ENCODE measurements at places on chromosomes 3 and 15.
A peak's percentile ranks its signal among the peaks of the same experiment; 100 is the strongest.

GRCh38 chr15:40108061-40108854 lies 421 bp downstream of the BMF start:
- no peak for DNase-seq

DNA sequence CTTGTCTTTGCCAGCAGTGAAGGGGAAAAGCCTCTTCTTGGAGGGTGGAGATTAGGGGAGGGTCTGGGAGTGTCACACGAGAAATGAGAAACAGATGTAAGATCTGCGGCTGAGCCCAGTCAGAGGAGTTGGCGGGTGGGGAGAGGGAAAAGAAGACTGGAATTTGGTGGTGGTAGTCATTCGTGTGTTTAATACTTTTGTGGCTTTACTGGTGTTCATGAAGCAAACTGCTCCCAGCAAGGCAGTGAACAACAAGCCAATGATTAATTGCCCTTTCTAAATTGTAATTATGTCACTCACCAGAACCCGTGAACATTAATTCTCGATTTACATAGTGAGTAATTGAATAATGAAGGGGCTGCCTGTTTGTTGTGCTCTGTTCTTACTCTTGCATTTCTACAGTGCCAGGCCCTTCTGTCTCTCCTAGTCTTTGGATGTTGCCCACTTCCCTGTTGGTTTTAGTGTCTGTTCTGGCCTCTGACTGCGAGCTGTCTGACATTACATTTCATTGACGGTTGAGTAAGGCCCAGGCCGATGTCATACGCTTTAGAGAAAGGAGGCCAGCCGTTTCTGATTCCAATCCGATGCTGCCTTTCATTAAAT lies 78.0 kb downstream of the CHCHD6 start:
- DNase-seq: peak; percentile 81

DNA sequence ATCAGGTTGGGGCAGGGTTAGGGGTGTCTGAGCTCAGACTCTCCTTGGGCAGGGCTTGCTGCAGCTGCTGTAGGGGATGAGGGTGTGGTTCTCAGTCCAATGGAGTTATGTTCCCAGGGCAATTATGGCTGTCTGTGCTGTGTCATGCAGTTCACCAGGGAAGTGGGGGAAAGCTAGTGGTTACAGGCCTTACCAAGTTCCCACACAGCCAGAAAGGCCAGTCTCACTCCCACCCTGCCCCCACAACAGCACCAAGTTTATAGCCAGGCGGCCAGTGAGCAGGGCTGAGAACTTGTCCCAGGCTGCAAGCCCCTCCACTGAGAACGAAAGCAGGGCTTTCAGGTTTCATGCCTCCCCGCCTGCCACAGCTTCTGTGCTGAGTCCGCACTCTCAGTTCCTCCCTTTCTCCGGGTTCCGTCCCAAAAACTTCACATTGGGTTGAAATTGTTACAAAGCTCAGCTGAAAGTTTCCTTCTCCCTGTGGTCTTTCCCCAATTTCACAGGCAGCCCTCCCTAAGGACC lies 19.6 kb upstream of the CPOX start:
- DNase-seq: no peak

- DNase-seq: no peak
Measured at GRCh38 chr3:123547881-123548519, 36.9 kb downstream of the HACD2 start.

GRCh38 chr15:23083115-23083514 lies 43.7 kb upstream of the TUBGCP5 start:
- DNase-seq: no peak

- DNase-seq: no peak
Measured at GRCh38 chr15:54567408-54568035, 589.3 kb downstream of the UNC13C start.

GRCh38 chr3:123163141-123163540 lies 38.6 kb upstream of the SEC22A start:
- DNase-seq: no peak

DNA sequence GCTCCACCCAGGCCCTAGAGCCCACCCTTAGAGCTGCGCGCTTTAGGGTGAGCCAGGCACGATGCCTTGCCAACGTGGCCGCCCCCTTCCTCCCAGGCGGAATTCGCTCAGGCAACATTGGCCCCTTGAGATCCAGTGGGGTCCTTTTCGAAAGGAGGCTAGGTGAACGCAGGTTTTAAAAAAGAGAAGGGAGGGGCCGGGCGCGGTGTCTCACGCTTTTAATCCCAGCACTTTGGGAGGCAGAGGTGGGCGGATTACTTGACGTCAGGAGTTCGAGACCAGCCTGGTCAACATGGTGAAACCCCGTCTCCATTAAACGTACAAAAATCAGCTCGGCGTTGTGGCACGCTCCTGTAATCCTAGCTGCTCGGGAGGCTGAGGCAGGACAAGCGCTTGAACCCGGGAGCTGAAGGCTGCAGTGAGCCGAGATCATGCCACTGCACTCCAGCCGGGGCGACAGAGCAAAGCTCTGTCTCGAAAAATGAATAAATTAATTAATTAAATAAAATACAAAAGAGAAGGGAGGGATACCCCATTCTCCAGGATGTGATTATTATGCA lies 984 bp upstream of the RPP25 start:
- DNase-seq: no peak

DNA sequence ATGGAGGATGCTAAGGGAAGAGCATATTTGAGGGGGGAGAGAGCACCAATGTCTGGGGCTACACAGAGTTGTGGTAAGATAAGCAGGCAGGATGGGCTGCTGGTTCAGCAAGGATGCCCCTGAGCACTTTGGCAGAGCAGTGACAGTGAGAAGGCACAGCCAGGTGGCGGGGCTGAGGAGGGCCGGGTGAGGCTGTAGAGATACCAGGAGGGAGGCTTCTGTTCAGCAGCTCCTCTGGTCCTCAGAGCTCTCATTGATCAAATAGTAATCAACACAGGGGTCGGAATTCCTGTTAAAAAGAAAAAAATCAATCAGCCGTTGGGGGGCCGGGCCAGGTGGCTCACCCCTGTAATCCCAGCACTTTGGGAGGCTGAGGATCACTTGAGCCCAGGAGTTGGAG lies 11.5 kb upstream of the XIRP1 start:
- DNase-seq: no peak

GRCh38 chr3:117518364-117518763 lies 808.8 kb downstream of the TUSC7 start:
- DNase-seq: no peak

- DNase-seq: no peak
Measured at GRCh38 chr3:97863031-97863430, 41.2 kb downstream of the CRYBG3 start.

DNA sequence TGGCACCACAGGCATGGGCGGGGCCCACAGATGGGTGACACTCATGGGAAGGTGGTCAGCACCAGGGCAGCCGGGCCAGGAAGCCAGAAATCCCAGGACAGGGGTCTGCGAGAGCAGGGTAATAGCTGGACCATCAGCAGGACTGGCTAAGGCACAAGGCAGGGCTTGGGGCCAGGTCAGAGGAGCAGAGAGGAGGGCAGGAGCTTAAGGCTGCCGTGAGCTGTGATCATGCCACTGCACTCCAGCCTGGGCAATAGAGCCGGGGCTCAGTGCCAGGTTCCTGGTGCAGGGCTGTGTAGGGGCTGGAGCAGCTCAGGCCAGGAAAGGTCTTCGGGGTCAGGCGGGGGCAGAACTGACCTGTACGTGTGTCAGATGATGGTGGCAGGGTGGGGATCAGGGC lies 64.2 kb upstream of the LINGO1 start:
- DNase-seq: no peak

- no peak for DNase-seq
Measured at GRCh38 chr15:45343258-45343860, 35.0 kb downstream of the GATM start.

DNA sequence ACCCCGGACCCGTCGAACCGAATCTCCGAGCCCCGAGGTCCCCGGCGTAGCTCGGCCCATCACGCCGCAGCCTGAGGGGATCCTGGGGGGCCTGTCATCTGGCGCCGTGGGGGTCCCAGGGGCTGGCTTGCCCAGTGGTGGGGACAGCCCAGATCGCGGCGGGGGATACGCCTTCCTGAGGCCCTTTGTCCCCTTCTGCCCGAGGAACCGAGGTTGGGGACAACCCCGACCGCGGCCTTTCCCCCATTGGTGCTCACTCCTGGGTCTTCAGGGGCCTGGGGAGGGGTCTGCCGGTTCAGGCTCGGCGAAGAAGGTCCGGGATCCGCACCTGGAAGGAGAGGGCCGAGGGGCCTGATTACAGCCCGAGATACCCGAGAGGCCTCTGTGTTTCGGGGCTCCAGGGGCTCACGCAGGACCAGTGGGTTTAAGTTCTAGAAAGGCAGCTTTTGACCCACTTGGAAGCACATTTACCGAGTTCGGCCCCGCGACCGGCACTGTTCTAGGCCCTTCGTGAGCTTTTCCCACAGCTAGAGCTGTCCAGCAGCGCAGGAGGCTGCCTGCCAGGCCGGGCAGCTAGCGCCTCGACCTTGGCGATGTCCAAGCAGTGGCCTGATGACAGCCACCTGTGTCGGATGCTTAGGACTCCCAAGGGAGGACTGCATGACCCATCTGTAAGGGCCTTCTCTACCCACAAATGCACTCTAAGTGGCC lies 504 bp downstream of the ABHD2 start:
- DNase-seq: no peak

DNA sequence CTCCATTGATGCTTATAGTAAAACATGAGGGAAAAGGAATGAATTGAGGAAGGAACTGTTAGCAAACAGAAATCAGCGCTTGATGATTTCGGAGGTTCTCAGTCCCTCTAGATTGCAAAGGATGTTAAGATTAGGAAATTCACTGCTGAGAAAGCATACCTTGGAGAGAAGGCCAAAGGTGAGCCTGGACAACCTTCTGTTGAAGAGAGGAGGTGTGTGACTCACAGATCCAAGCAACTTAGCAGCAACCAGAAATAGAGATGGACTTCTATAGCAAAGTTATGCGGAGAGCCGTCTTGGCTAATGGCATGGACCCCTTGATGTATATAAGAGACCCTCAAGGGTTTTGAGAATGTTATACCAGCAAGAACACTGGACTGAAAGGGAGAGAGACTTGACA lies 114.3 kb downstream of the EEFSEC start:
- DNase-seq: no peak

DNA sequence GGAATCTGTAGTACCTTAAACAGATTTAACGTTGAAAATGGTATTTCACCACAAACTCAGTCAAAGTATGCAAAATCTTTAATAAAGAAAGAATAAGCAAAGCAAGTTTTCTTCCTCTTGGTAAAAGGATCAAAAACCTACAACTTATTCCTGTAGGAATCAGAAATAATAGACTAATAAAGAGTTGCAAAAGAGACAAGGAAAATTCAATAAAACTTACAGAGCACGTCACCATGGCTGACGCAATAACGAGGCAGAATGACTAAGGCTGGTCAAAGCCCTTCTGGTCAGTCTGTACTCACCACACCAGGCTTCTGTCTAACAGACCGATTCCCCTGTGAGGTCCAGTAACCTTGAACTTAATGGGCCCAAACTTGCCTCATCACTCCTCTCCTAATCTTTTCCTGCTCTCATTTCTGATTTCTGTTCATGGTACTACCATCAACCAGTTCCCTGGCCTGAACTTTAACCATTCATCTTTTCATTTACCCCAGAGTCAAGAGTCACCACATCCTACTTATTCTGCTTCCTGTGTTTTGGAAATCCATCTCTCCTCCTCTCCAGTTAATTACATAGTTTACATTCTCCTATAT lies 5.0 kb downstream of the MASP1 start:
- DNase-seq: peak; percentile 94

Data from AG09309 (cell line).